ENCODE measurements at places on chromosomes 6 and 20. TPM values are rescaled to one million over a fixed set of nuclear protein-coding genes. Genes with fewer than 3 reads are reported as not detected.

DNA sequence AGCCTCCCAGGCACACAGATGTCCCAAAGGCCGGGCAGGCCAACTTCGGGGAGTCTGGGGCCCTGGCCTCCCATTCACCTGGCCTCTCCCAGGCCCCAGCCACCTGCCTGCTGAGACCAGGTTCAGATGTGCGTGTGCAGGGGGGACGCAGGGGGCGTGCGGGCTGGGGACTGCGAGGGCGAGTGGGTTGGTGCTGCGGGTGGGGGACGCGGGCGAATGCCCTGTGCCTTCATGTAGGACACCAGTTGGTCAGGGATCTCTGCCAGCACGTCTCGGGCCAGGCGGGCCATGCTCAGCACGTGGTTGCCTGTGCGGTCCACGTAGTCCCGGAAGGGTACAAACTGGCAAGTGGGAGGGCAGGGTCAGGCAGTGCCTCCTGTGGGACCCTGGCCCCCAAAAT, 44.5 kb downstream of the RAB44 start:
- DNase-seq = no peak

GRCh38 chr20:289693-290083, 862 bp downstream of the C20orf96 start:
- DNase-seq = peak; percentile 9

DNA sequence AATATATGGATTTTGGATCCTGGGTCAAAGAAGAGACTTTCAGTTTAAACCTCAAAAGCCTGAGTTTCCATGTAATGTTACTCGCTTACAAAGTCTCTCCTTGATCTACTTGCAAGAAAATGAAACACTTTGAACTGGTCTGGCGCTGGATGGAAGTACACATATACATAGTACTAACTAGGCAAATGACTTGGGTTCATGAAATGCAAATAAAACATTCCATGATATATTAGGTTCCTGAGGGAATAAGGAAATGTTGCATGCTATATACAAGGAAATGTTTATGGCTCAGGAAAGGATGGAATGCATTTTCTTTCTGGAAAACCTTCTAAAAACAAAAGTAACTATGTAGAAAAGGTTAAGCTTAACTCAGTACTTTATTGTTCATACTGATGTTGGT, 11.4 kb upstream of the TXLNB start:
- DNase-seq = no peak

LPIN3 gene
- 26.9 TPM for total RNA-seq

DNA sequence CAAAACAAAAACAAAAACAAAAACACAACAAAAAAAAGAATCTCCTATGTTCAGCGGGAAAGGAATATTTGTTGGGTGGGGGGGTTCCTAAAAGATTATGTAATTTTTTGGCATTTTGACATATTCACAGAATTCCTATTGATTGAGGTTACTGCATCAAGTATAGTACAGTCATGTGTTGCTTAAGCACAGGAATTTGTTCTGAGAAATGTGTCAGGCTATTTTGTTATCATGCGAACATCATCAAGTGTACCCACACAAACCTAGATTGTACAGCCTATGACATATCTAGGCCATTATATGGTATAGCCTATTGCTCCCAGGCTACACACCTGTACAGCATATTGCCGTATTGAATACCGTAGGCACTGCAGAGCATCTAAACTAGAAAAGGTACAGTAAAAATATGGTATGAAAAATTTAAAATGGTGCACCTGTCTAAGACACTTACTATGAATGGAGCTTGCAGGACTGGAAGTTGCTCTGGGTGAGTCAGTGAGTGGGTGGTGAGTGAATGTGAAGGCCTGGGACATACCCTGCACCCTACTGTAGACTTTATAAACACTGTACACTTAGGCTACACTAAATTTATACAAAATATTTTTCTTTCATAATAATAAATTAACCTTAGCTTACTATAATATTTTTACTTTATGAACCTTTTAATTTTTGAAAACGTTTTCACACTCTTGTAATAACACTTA, 110.6 kb downstream of the CDKAL1 start:
- no peak for DNase-seq

DNA sequence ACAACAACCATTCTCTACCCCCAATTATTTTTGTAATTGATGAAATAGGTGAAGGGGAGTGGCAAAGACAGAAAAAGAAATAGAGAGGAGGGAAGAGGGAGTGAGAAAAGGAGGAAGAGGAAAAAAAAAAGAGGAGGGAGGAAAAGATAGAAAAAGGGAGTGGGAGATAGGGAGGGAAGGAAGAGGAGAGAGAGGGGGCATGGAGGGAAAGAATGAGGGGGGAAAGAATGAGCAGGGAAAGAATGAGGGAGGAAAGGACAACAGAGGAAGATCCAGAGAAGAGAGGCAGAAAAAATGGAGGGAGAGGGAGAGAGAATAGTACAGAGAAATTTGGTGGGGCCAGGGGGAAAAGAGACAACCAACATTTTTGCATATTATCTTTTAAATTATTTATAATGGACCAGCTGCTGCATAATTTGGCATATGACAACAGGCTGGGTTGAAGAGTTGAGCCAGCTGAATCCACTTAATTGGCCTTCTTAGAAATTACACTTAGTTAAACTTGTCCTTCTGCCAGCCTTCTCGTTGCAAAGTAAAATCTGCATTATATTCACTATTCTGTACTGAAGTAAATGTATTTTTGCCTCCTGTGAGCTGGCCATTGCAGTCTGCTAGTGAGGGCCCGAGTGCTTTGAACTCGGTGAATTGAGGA, 101.0 kb downstream of the ARHGAP18 start:
- no peak for DNase-seq

VGLL2 gene
- 38.1 TPM for total RNA-seq

- DNase-seq = no peak
Observed at GRCh38 chr6:57267586-57268293, 45.6 kb upstream of the RAB23 start.

DNA sequence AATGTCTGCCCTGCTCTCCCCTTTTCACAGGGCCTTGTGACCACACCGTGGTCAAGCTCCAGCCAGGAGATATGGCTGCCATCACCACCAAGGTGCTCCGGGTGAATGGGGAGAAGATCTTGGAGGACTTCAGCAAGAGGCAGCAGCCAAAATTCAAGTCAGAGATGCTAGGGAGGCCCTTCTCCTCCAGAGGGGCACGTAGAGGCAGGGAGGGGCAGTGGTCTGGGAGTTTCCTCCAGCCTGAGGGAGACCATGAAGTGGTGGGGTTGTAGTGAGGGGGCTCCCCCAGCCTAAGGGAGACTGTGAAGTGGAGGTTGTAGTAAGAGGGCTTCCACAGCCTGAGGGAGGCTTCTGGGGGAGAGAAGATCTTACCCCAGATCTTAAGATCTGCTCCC, 4.0 kb downstream of the DXO start:
- no peak for DNase-seq

PRSS35 gene
- total RNA-seq = 0.83 TPM

- DNase-seq = no peak
Observed at GRCh38 chr6:148598724-148599123, 148.1 kb upstream of the UST start.

- no peak for DNase-seq
Observed at GRCh38 chr6:134574491-134574890, 256.6 kb upstream of the SGK1 start.

DNA sequence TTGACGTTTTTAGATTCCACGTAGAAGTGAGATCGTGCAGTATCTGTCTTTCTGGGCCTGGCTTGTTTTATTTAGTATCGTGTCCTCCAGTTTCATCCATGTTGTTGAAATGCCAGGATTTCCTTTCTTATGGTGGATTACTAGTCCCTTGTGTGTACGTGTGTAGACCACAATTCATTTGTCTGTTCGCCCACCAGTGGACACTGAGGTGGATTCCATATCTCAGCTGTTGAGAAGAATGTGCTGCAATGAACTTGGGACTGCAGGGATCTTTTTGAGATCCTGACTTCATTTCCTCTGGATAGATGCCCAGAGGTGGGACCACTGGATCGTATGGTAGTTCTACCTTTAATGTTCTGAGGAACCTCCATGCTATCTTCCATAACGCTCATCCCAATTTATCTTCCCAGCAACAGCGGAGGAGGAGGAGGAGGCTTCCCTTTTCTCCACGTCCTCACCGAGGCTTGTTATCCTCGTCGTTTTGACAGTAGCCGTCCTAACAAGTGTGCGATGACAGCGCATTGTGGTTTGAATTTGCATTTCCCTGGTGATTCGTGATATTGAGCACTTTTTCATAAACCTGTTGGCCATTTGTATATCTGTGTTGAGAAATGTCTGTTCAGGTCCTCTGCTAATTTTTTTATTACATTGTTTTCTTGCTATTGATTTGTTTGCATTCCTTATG, 62.4 kb downstream of the CDH4 start:
- no peak for DNase-seq
